Activated T-cell treated with anti-CD3 and anti-CD28 coated beads, Interleukin-2, amount 50 U/mL, for 1 hour (primary cell): ENCODE measurements at places on chromosomes 5 and 9.

DNA sequence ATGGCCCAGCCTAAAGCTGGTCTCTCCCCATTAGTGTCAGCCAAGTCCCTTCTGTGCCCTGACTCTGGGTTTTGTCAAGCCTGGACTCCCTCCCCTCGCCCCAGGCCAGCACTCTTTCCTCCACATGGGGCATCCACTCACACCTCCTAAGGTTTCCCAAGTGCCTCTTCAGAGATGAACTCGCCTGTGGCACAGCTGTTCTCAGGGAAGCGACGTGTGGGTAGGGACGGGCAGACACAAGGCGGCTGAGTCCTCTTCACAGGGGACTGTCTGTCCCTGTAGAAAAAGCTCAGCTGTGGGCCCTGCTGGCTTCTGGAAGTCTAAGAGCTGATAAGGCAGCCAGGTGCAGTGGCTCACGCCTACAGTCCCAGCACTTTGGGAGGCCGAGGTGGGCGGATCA is 78.5 kb downstream of the CACNA1B start:
- DNase-seq, result no peak

GRCh38 chr5:178434851-178435250 is 155.3 kb downstream of the COL23A1 start:
- no peak for DNase-seq

DNA sequence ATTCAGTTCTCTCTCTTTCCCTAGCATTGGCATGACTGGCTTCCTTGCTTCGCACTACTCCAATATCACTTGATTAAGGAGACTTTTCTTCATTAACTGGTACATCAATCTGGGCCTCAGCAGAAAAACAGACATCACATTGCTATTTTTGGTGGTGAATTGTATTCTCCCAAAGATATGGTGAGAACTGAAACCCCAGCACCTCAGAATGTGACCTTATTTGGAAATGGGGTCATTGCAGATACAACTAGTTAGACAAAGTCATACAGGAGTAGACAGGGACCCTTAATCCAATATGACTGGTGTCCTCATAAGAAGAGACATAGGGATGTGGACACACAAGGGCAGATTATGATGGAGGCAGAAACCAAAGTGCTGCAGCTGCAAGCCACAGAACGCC is 7.5 kb upstream of the RAD23B start:
- no peak for DNase-seq

- no peak for DNase-seq
Observed at GRCh38 chr5:154713615-154714125, 41.5 kb upstream of the LARP1 start.

DNA sequence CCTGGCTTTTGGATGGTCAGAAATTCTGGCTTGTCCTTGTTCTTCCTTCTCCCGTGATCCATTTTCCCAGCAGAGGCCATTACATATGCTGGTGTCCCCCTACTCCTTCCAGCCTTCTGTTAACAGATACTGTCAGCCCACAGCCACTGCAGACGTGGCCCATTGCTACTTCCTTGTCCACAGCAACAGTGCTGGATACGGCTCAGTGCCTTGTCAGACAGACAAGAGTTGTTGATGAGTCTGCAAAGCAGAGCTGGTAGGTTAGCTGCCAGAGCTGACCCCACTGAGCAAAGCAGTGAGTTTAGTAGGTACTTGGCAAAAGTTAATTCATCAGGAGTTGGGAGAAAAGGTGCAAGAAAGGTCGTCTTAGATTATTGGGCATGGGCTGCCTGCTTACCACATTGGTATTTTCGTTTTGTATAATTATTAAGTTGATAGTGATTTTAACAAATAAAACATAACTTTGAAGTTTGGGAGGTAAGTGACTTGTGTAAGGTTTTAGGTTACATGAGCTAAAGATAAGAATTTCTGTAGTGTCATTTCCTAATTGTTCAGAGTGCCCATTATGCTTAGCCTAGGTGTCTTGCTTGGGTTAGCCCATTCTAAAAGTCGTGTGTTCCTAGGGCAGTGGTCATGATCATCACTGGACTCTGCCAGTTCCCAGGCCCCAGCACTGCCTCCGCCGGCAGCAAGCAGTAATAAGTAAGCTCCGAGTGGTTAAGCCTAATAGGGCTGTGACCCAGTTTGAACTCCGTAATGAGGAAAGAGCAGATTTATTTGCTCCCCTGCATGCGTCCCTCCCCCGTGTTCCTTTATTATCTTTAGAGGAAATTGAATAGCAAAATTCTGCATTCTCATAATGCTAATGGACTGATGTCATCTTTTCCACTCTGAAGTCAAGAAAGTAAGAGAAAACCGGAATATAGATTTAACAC is 292.0 kb downstream of the FANCC start:
- DNase-seq, result no peak

DNA sequence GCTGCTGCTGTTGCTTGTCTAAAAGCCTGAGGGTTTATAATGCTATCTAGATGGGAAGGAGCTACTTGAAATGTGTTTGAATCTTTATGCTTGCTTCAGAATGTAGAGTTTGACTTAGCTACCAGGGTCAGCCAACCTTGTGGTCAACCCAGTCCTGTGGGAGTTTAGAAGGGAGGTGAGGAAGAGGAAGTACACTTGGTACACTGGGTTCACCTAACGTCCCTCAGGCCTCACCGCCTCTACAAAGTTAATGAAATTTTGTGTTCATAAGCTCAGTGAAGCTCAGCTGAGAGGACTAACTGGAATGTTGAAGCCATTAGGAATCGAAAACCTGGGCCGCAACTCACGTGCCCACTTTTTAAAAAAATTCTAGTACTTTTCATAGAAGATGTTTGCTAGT is 10.7 kb downstream of the IQGAP2 start:
- no peak for DNase-seq

DNA sequence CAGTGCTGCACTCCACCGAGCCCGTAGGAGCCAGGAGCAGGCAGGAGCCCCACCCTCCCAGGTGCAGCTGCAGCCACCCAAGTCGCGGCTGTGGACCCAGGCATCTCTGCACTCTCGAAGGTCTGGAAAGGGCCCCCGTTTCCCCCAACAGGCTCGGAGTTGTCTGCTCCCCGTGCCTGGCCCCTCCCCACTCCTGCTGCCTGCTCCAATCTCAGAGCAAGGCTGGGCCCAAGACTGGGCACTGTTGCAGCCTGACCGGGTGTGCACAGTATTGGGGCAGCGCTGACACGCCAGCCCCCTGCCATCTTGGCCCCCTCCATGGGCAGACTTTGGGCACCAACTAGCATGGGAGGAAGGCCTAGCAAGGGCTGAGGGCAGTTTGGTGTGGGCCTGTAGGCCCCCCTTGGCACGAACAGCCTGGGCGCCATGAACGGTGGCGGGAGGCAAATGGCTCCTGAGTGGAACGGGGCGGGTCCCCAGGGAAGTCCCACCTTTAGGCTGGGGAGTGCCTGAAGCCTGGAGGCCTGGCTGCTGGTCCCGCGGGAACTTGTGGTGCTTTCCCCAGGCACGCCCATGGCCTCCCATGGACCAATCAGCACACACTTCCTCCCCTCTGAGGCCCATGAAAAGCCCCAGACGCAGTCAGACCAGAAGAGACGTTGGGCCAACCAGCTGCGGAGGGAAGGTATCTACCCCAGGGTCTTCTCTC is 60.4 kb downstream of the PSAT1 start:
- DNase-seq, result no peak

GRCh38 chr5:80592761-80593160 is 22.7 kb upstream of the ANKRD34B start:
- no peak for DNase-seq

GRCh38 chr5:6439588-6440550 is 8.8 kb upstream of the UBE2QL1 start:
- no peak for DNase-seq

- no peak for DNase-seq
Observed at GRCh38 chr5:106858616-106859015, 812.1 kb downstream of the EFNA5 start.

- no peak for DNase-seq
Observed at GRCh38 chr5:151104795-151105194, 24.0 kb upstream of the TNIP1 start.

DNA sequence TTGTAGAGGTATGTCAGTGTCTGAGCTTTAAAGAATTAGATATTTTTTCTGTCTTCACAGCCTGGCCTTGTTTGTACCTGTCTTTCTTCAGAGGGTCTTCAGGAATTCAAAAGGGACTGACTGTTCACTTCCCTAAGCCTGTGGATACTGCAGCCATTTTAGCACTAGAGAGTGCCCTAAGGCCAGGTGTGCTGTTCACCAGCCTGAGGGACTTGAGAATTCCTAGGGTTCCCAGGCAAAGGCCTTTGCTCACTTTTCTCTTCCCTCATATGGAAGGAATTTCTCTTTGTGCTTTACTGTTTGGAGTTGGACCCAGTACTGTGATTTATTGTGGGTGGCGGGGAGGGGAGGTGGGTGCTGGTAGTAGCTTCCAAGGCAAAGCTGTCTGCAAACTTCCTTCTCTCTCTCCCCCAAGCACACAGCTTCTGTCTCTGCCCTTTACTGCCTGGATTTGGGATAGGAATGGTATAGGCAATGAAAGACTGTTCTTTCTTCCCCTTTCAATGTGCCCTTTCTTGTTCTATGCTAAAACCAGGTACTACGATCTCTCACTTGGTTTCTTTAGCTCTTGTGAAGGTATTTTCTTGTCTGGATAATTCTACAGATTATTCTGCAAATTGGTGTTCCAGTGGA is 9.7 kb upstream of the LRRC70 start:
- DNase-seq, result no peak

GRCh38 chr9:78187763-78188484 is 48.0 kb upstream of the CEP78 start:
- no peak for DNase-seq

- no peak for DNase-seq
Observed at GRCh38 chr9:5493679-5494511, 16.4 kb upstream of the PDCD1LG2 start.

DNA sequence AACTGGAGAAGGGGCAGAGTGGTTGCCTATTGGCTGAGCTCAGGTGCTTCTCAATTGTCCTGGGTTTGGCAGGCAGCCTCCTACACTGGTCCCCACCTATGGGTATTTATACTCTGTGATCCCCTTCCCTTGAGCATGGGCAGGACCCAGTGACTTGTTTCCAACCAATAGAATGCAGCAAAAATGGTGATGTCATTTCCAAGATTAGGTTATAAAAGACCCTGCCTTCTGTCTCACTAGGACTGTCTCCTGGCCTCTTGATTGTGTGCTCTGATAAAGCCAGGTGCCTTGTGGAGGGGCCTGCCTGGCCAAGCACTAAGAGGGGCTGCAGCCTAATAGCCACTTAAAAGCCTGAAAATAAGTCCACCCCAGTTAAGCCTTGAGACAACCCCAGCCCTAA is 76.1 kb downstream of the MSX2 start:
- DNase-seq, result no peak

GRCh38 chr9:91710158-91710557 is 239.9 kb downstream of the ROR2 start:
- no peak for DNase-seq

DNA sequence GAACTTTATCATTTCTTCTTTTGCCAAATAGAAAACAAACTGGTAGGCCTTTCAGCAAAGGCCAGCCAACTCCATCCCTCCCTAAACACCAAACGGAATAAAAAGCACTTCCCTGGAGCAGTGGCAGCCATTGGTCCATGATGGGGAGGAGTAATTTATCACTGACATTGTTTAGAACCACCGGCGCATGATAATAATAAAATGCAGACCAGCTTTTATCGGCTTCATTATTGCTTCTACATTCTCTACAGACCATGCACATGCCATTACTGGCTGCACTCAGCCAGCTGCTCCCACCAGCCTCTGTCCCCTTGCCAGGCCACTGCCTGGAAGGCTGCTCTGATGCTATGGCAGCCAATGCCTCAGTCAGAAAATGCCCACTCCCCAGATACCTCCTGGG is 45.9 kb downstream of the ABCA1 start:
- DNase-seq, result no peak
